ENCODE measurements at places on chromosomes 6 and 20. TPM values are rescaled to one million over a fixed set of nuclear protein-coding genes. Genes with fewer than 3 reads are reported as not detected.

DNA sequence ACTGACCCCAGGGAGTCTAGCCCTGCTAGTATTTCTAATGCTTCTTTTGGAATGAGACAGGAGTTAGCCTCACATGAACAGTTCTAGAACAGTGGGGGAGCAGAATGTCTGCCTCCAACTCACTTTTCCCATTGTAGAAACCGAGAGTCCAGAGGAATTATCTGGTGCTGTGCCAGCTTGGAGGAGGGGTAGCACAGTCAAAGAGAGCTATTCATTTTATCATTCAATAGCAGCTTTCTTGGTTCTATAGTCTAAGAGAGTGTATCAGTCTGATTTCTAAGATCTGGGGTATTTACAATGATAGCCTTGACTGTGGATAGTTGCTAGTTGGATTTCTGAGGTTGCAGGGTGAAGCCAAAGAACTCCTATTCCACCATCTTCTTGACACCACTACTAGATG, 448.2 kb downstream of the RFPL4B start:
- no peak overlapping the region for H3K4me3 ChIP-seq
- no peaks in the 10 kb centered on the region for H3K27me3 ChIP-seq
- H3K4me1 ChIP-seq, result no peaks in the 10 kb centered on the region
- H3K27ac ChIP-seq, result no peak overlapping the region

GRCh38 chr6:17632934-17633333, 32.8 kb downstream of the FAM8A1 start:
- peak overlapping the region; percentile 52 for H3K4me3 ChIP-seq
- H3K27ac ChIP-seq, result peak overlapping the region; percentile 80
- H3K36me3 ChIP-seq, result peaks cover 52% of the 10 kb centered on the region
- H3K4me1 ChIP-seq, result peaks cover 39% of the 10 kb centered on the region
- H3K27me3 ChIP-seq, result no peaks in the 10 kb centered on the region

- no peak for DNase-seq
- H3K4me1 ChIP-seq, result peaks cover 23% of the 10 kb centered on the region
- H3K27me3 ChIP-seq, result no peaks in the 10 kb centered on the region
- no peak overlapping the region for H3K27ac ChIP-seq
- peaks cover 34% of the 10 kb centered on the region for H3K36me3 ChIP-seq
- no peak overlapping the region for H3K4me3 ChIP-seq
Observed at GRCh38 chr20:4805663-4806449, 84.1 kb downstream of the PRND start.

The LTB gene
- 431 TPM for total RNA-seq

DNA sequence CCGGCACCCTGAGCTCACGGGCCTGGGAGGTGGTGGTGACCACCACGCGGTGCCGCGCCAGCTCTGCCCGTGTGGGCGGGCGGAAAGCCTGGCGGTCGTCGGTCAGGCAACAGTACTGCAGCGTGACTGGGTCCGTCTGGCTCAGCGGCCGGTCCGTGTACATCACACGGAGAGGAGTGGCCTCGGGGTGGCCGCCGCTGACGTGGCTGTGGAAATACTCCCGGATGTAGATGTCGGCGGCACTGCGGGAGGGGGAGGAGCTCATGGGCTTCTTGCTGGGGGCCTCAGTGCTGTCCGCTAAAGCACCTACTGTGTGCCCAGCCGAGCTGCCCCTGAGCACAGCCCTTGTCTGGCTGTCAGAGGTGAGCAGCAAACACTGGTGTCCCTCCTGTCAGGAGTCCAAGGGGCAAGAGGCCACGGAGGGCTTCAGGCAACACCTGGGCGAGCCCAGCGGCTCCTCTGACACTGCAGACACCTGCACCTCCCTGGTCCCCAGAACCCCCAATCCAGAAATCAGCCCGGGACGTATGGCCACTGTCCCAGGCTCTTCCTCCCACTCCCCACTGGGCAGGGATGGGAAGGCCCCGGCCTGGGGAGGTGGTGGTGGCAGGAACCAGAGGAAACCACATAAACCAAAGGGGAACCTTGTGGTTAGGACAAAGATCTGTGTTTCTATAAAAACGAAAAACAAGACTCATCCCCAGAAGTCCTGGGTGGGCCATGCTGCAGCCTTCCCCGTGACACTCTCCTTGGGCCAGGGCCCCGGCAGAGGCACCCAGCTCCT, 6.5 kb downstream of the HELZ2 start:
- H3K27me3 ChIP-seq, result no peaks in the 10 kb centered on the region
- DNase-seq, result peak; percentile 74
- H3K36me3 ChIP-seq, result peaks cover 7% of the 10 kb centered on the region

GRCh38 chr6:12610862-12611261, 105.7 kb upstream of the PHACTR1 start:
- no peak for DNase-seq
- peaks cover under 1% of the 10 kb centered on the region for H3K4me1 ChIP-seq
- no peak overlapping the region for H3K27ac ChIP-seq
- H3K27me3 ChIP-seq, result peaks cover 8% of the 10 kb centered on the region
- no peak overlapping the region for H3K4me3 ChIP-seq
- no peaks in the 10 kb centered on the region for H3K36me3 ChIP-seq

GRCh38 chr6:147418523-147418922, 90.0 kb upstream of the SAMD5 start:
- H3K36me3 ChIP-seq, result no peaks in the 10 kb centered on the region
- H3K4me1 ChIP-seq, result no peaks in the 10 kb centered on the region
- H3K27me3 ChIP-seq, result peaks cover 3% of the 10 kb centered on the region
- DNase-seq, result no peak
- H3K27ac ChIP-seq, result no peak overlapping the region
- no peak overlapping the region for H3K4me3 ChIP-seq

- no peaks in the 10 kb centered on the region for H3K36me3 ChIP-seq
- H3K27me3 ChIP-seq, result no peaks in the 10 kb centered on the region
Observed at GRCh38 chr6:94341173-94341572, 921.8 kb upstream of the EPHA7 start.

The DPPA5 gene
- not detected for total RNA-seq

DNA sequence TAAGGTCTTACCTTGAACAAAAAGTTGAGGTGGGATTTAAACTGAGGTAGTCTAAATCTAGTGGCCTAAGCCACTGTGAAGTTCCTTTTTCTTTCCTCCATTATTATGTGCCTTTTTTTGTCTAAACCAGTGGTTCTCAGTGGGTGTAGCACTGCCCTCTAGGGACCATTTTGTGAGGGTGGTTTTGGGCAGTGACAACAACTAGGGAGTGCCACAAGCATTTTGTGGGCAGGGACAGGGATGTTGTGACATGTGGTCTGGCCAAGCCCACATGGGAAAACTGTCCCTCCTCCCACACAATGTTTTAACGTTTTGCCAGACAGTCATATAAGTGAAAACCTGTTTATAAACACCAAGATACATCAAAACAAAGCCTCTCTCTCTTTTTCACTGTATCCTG, 899.4 kb upstream of the FLRT3 start:
- H3K4me3 ChIP-seq, result no peak overlapping the region
- no peaks in the 10 kb centered on the region for H3K4me1 ChIP-seq
- no peaks in the 10 kb centered on the region for H3K36me3 ChIP-seq
- no peaks in the 10 kb centered on the region for H3K27me3 ChIP-seq

DNA sequence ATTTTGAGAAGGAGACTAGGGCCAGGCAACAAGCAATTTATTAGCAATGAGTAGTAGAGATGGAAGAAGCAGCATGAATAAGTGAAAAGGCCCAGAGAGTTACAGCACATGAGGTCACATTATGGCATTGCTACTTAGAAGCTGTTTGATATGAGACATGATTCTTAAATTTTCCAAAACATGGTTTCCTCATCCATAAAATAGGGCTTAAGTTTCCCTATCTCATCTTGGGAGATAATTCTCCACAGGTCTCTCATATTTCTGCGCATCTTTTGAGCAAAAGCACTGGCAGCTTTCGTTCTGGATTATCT, 656.1 kb downstream of the EPHA7 start:
- H3K4me3 ChIP-seq, result no peak overlapping the region
- no peaks in the 10 kb centered on the region for H3K27me3 ChIP-seq
- no peak for DNase-seq
- no peaks in the 10 kb centered on the region for H3K36me3 ChIP-seq
- no peaks in the 10 kb centered on the region for H3K4me1 ChIP-seq
- H3K27ac ChIP-seq, result no peak overlapping the region

GRCh38 chr20:1802385-1803060, 92.7 kb upstream of the SIRPA start:
- H3K36me3 ChIP-seq, result no peaks in the 10 kb centered on the region
- no peak overlapping the region for H3K27ac ChIP-seq
- H3K27me3 ChIP-seq, result peaks cover 65% of the 10 kb centered on the region
- peak overlapping the region; percentile 70 for H3K4me3 ChIP-seq

The MYO6 gene
- total RNA-seq, result 2.5 TPM

- no peaks in the 10 kb centered on the region for H3K36me3 ChIP-seq
- DNase-seq, result no peak
- H3K4me3 ChIP-seq, result no peak overlapping the region
- H3K4me1 ChIP-seq, result no peaks in the 10 kb centered on the region
- H3K27ac ChIP-seq, result no peak overlapping the region
- H3K27me3 ChIP-seq, result peaks cover 5% of the 10 kb centered on the region
Observed at GRCh38 chr20:30486103-30486478, 771.4 kb upstream of the DEFB115 start.

The CTAGE9 gene
- not detected for total RNA-seq

DNA sequence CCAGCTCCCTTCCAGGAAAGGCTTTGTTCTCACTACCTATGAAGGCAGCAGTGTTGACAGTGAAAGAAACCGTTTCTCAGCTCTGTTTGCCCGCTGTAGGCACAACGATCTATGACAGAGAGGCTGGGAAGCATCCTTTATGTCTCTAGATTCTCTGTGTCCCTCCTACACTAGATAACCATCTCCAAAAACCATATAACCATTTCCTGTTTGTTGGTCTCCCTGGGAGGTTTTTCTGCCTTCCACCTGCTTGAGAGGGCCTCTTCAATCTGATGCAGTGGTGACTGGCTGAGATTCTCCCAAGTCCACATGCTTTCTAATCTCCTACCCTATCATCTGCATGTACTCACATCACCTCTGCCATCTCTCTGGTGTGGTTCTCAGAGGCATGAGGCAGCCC, 32.0 kb upstream of the TMEM217 start:
- peaks cover 47% of the 10 kb centered on the region for H3K36me3 ChIP-seq
- peak overlapping the region; percentile 82 for H3K27ac ChIP-seq
- H3K4me1 ChIP-seq, result peaks cover 39% of the 10 kb centered on the region

DNA sequence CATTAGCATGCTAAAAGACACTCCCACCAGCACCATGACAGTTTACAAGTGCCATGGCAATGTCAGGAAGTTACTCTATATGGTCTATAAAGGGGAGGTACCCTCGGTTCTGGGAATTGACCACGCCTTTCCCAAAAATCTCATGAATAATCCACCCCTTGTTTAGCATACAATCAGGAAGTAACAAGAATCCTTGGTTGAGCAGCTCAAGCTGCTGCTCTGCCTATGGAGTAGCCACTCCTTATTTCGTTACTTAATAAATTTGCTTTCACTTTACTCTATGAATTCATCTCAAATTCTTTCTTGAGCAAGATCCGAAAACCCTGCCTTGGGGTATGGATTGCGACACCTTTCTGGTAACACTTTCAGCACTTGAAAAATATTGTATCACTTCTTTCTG, 243.0 kb downstream of the BMP2 start:
- DNase-seq, result no peak
- H3K36me3 ChIP-seq, result no peaks in the 10 kb centered on the region
- no peak overlapping the region for H3K27ac ChIP-seq
- H3K4me1 ChIP-seq, result no peaks in the 10 kb centered on the region
- no peak overlapping the region for H3K4me3 ChIP-seq

DNA sequence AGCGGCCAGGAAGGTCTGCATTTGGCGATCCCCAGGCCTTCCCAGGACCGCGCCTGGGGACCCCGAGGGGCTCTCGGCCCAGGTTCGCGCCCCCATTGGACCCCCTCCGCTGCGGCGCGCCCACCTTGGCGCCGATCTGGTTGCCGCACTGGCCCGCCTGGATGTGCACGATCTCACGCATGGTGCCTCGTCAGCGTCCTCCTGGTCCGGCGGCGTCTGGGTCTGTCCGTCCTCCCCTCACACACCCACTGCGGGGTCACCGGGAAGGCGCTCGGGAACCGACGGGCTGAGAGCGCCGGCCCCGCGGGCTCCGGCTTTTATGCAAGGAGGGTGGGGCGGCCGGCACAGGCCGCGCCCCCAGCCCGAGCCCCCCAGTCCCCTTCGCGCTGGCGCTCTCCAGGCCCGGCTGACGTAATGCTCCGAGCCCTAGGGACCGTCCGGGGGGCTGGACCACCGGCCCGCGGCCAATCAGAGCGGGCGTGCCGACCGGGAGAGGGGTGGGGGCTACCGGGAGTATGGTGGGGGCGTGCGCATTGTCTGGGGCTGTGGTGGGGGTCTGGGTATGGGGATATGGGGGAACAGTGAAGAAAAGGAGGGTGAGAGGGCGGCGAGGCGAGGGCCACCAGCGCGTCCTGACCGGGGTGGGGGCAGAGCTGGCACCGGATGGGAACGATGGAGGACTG, at the start of gene TUBB2B:
TSS of gene TUBB2B (minus strand) at position 291 of the 683 bp plus-strand sequence. CDS start at position 181, 110 bp downstream.
- no peaks in the 10 kb centered on the region for H3K36me3 ChIP-seq
- peak within 1 kb of the TSS; percentile 73 for H3K4me3 ChIP-seq
- no peak for DNase-seq

The NR2E1 gene
- not detected for total RNA-seq

The NKX2-4 gene
- total RNA-seq, result not detected

- no peak for DNase-seq
- H3K4me1 ChIP-seq, result no peaks in the 10 kb centered on the region
- H3K36me3 ChIP-seq, result no peaks in the 10 kb centered on the region
- H3K27ac ChIP-seq, result no peak overlapping the region
- peaks cover 9% of the 10 kb centered on the region for H3K27me3 ChIP-seq
- H3K4me3 ChIP-seq, result no peak overlapping the region
Observed at GRCh38 chr20:20204256-20204655, 151.9 kb downstream of the CFAP61 start.

- no peaks in the 10 kb centered on the region for H3K27me3 ChIP-seq
- no peak for DNase-seq
- H3K27ac ChIP-seq, result no peak overlapping the region
- no peak overlapping the region for H3K4me3 ChIP-seq
- H3K36me3 ChIP-seq, result peaks cover 44% of the 10 kb centered on the region
Observed at GRCh38 chr6:12136905-12137304, 124.8 kb downstream of the HIVEP1 start.

DNA sequence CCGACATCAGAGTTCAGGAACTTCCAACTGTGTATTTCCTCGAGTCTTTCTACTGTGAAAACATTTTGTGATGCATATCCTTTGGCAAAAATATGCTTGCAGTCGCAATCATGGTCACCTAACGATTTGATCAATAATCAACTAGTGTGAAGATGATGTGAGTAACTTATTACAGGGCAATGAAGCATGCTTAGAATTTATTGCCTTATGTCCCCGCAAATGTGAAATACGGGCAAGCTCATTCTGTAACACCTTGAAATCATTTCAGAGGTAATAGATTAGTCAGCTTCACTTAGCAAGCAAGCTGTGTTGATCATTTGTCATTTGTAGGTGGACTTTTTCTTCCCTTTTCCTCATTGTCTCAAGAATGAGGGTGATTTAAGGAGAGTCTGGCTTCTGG, 67.9 kb upstream of the DOK5 start:
- no peak overlapping the region for H3K4me3 ChIP-seq
- no peak for DNase-seq
- H3K36me3 ChIP-seq, result no peaks in the 10 kb centered on the region
- H3K27me3 ChIP-seq, result peaks cover 5% of the 10 kb centered on the region
- no peaks in the 10 kb centered on the region for H3K4me1 ChIP-seq
- no peak overlapping the region for H3K27ac ChIP-seq

The MDFI gene
- not detected for total RNA-seq

DNA sequence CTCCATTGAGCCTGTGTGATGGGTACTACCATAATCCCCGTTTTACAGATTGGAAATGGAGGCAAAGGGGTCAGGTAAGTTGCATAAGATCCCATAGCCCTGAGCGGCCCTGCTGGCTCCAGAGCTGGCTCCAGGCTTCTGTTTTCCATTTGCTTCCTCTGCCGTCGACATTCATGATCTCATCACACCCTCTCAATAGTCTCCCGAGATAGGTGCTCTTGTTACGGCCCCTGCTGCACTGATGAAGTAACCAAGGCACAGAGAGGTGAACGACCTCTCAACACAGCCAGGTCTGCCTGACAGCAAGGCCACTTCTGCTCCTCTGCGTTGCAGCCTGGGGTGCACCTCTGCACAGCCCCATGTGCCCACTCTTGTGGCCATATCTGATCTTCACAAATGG, 16.9 kb downstream of the CDH22 start:
- no peaks in the 10 kb centered on the region for H3K36me3 ChIP-seq
- H3K27ac ChIP-seq, result no peak overlapping the region
- H3K27me3 ChIP-seq, result peaks cover 19% of the 10 kb centered on the region
- H3K4me3 ChIP-seq, result no peak overlapping the region
